Caco-2 (cell line): ENCODE measurements at places on chromosomes 3 and 15. TPM values are rescaled to one million over a fixed set of nuclear protein-coding genes. Genes with fewer than 3 reads are reported as not detected.

Gene TGM4
- not detected in 2 replicates for total RNA-seq

Gene VWA5B2
- 0.79 and 1.6 TPM in 2 replicates for total RNA-seq

Gene GMPS
- total RNA-seq, result 90.7 and 102 TPM in 2 replicates

Gene CFAP91
- not detected in 2 replicates for total RNA-seq
